ENCODE measurements at places on chromosomes 12 and 14.

- no peak for DNase-seq
Observed at GRCh38 chr14:79426103-79426755, 785.1 kb downstream of the DIO2 start.

DNA sequence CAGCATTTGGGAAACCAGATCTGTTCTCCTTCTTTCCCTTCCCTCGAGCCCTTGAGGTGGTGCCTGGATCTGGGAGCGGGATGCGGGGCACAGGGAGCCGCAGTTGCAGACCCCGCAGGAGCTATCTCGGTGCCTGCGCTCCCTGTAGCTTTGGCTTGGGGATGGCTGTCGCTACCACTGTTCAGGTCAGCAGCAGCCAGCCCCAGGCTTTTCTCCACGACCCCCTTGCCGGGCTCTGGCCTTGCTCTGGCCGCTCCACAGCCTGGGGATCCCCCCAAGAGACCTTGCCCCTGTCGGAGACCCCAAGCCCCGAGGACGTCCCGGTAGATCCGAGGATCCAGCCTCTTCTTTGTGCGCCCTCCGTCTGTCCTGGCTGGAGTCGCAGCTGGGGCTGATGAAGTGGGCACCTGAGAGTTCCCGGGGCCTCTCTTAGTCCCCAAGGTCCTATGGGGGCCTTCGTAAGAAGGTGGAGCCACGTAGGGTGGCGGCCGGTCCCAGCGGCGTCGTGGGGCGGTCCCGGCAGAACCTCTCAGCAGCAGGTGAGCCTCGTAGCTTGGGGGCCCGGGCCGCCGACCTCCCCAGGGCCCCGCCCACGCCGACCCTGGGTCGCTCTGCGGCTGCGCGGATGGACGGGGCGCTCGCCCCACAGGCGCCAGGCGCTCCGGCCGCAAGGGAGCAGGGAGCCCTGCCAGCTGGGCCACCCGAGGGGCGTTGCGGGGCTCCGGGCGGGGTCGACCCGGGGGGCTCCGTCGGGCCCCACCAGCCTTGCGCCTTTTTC lies 1.3 kb downstream of the DDN start:
- no peak for DNase-seq

- no peak for DNase-seq
Observed at GRCh38 chr14:59020382-59020781, 168.1 kb upstream of the DAAM1 start.

DNA sequence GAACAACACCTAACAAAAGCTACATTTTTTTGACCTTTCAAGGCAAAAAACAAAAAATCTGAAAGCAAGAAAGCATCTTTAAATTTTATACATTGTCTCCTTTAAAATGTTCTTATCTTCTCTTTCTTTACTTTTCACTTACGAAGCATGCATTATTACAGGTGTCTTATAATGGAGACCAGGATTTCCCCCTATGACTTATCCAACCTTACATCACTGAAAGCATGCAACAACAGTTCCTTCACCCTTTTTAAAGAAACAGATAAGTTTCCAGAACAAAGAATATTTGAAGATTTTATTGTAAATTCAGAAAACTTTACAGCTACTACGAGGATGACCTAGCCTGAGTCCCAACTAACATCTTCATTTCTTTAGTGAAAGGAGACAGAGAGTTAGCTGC lies 277.2 kb downstream of the AKAP6 start:
- no peak for DNase-seq

GRCh38 chr14:73489481-73490175 lies 1.1 kb upstream of the RIOX1 start:
- no peak for DNase-seq
